ENCODE measurements at places on chromosomes 13 and 19. TPM values are rescaled to one million over a fixed set of nuclear protein-coding genes. Genes with fewer than 3 reads are reported as not detected.

Gene SIGLEC10
- not detected for total RNA-seq

Gene CD209
- total RNA-seq: not detected

Gene CPB2
- total RNA-seq: not detected

Gene SPACA4
- not detected for total RNA-seq

Gene SIGLEC8
- total RNA-seq: not detected

Gene MAB21L1
- total RNA-seq: not detected

Gene ERCC5
- total RNA-seq: 40.3 TPM

Gene GIPC3
- 0.32 TPM for total RNA-seq

Gene TEX101
- total RNA-seq: not detected

Gene KISS1R
- total RNA-seq: not detected

Gene SPTBN4
- total RNA-seq: 0.06 TPM

Gene PCDH8
- total RNA-seq: not detected

Gene FCER2
- total RNA-seq: not detected

Gene CEACAM6
- not detected for total RNA-seq

Gene KLK14
- total RNA-seq: not detected

Gene ATP5F1D
- 39.6 TPM for total RNA-seq

Gene MTUS2
- not detected for total RNA-seq

Gene ATP8B3
- total RNA-seq: 0.65 TPM

Gene C1QTNF9
- 0.06 TPM for total RNA-seq

Gene FGF22
- total RNA-seq: not detected

Gene KLF1
- 0.06 TPM for total RNA-seq

Gene ZNF793
- 0.32 TPM for total RNA-seq

Gene LHB
- total RNA-seq: not detected

Gene VAV1
- not detected for total RNA-seq

Gene PINLYP
- 2.8 TPM for total RNA-seq

Gene SELENOV
- not detected for total RNA-seq

Gene GZMM
- not detected for total RNA-seq

Gene APC2
- under 0.01 TPM for total RNA-seq

Gene PCSK4
- 0.32 TPM for total RNA-seq

Gene SULT2A1
- total RNA-seq: not detected

Gene RUBCNL
- total RNA-seq: not detected

Gene CACNA1A
- 0.16 TPM for total RNA-seq

Gene PROZ
- not detected for total RNA-seq

Gene AP1M2
- 0.13 TPM for total RNA-seq

Gene NLRP9
- not detected for total RNA-seq

All from bladder microvascular endothelial cell (primary cell).